8988T (cell line): ENCODE measurements at places on chromosomes 4 and X.

GRCh38 chrX:72003811-72004750 lies 93.4 kb downstream of the NHSL2 start:
- no peak for DNase-seq

DNA sequence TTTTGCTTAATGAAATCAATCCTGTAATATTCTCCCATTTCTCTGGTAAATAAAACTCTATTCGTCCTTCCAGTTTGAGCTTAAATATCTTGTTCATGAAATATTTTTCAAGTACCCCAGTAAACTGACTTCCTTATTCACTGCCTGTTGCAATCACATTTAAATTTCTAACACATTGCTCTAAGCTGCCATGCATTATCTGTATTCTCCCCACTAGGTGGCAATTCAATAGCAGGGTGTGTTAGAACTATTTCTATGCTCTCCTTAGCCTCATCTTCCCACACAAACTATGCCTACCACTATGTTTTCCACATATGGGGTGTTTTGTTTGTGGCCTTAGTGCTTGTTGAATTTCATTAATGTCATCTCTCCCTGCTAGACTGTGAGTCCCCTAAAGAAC lies 377.1 kb upstream of the HS3ST1 start:
- DNase-seq, result no peak

GRCh38 chr4:121822796-121823504 lies 733 bp downstream of the CCNA2 start:
- no peak for DNase-seq

- DNase-seq, result no peak
Measured at GRCh38 chr4:180330521-180330920, 1912.7 kb upstream of the TENM3 start.

- no peak for DNase-seq
Measured at GRCh38 chr4:119835613-119835910, 207.0 kb upstream of the PDE5A start.

- no peak for DNase-seq
Measured at GRCh38 chr4:2084316-2084715, 25.2 kb downstream of the NAT8L start.

DNA sequence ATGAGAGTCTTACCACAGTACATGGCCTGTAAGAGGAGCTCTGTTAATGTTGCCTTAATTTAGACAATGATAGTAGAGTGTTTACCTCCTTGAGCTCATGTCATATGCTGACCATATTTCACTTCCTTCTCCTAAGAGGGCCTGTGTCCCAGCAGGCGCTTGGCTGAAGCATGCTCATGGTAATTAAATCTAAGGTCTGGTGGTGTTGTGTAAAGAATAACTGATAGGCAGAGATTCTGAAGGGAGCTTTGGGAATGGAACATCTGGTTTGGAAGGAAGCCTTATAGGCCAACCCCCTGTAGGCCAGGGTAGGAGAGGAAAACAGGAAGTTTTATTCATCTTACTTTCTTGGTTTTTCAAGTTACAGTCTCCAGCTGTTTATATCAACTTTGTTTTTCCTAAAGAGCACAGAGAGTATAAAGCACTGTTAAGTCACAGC lies 300.2 kb downstream of the USP46 start:
- DNase-seq, result no peak

- no peak for DNase-seq
Measured at GRCh38 chr4:30950737-30951136, 230.6 kb downstream of the PCDH7 start.

DNA sequence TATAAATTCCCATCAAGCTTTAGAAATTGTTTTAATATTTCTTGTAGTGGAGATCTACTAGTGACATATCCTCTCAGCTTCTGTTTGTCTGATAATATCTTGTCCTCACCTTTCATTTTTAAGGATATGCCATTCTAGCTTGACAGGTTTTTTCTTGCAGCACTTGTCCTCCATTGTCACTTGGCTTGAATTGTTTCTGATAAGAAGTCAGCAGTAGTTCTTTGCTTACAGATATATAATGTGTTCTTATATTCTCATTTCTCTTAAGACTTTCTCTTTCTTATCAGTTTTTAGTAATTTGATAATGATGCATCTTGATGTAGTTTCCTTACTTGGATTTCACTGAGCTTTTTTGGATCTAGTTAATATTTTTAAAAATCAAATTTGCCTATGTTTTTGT lies 120.6 kb upstream of the NUDT6 start:
- no peak for DNase-seq

DNA sequence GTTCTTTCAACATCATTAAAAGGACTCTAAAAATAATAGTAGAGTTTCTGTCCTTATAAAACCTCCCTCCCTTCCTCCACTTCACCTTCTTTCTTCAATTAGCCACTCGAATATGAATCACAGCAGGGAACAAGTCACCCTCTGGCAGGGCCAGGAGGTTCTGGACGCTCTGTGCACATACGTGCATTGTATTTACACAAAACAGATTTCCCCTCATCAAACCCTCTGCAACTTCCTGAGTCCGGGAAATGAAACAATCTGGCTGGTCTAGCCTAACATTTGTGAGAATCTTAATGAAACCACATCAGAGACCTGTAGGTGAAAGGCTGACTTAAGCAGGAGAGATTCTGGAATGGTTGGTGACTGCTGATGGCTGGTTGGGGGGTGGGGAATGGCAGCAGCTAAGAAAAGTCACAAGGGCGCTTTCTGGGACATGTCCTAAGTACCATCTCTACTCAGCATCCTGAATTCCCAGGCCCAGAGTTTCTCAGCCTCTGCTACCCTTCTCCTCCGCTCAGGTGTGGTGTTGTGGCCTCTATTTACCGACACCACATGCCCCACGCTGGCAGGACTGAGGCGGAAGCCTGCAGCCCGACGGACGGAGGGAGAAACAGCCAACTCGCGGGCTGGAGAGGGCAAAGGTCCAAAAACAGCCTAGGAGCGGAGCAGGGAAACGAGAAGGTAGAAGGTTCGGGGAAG lies 1.0 kb downstream of the ZDHHC9 start:
- no peak for DNase-seq

DNA sequence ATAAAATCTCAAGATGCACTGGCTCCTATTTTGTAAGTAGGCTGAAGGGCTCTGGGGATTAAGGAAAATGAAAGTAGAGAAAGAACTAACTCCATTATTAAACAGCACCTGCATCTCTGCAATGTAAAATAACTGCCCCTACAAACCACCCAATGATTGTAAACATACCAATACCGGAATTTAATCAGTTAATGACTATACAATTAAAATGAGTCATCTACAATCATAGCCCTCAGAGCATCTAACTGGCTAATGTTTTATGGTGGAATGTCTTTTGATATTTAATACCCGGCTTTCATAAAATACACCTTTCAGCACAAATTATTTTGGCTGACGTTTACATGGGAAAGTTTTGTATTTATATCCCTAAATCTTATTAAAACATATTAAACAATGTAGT lies 142.3 kb downstream of the PAPSS1 start:
- DNase-seq, result no peak
